ENCODE measurements at places on chromosomes 2 and 18.

- DNase-seq, result peak; percentile 68
Measured at GRCh38 chr2:223580951-223581350, 21.2 kb downstream of the SCG2 start.

DNA sequence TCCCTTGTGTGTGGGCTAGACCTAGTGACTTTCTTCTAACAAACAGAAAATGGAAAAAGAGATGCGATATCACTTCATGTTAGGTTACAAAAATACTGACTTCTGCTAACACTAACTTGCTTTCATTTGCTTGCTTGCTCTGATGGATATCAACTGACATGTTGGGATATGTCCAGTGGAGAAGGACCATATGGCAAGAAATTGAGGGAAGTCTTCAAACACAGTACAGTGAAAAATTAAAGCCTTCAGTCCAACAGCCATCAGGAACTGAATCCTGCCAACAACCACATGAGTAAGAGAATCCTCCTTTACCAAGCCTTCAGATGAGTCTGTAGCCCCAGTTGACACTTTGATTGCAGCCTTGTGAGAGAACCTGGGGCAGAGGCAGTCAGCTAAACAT lies 143.9 kb downstream of the MAIP1 start:
- DNase-seq, result no peak

DNA sequence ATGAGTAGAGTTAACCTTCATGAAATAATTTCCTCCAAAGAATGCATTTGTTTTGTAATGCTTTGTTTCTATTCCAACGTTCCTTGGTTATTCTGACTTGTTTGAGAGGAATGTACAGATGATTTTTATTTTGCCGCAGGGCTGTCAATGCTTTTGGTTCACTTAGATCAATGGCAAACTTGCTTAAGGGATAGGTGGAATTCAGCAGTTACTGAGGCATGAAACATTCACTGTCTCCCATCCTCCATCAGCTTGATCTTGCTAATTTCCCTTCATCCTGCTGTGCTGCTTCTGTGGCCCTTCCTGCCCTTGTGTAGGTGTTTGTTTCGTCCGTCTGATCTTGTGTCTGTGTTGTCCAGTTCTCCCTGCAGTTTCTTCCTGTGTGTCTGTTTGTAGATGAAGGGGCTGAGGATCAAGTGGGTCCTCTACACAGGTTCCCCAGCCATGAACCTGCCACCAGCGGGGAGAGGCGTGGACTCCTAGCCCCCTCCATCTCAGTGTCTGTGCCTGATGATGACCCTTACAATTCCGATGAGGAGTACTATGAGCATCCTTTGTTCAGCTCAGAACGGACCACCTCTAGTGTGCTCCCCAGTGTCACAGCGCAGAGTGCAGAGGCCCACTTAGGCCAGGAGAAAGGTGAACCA lies 84.2 kb upstream of the UNC80 start:
- no peak for DNase-seq

DNA sequence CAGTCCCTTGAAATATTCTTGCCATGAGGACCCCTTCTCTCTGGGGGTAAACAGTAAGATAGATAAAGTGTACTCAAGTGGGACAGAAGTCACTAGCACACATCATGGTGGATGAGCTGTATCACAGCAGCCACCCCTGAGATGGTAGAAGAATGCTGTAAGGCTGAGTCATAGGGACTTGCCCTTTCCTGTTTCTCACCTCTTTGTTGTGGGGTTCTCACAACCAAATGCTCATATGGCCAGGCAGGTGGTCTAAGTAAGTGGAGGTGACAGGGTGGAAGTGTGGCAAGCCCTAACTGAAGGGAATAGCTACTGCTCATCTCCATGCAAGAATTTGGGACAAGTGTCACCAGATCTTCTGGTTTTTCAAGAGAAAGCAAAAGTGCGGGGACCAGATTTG lies 202.7 kb upstream of the SLC14A2 start:
- DNase-seq, result no peak

DNA sequence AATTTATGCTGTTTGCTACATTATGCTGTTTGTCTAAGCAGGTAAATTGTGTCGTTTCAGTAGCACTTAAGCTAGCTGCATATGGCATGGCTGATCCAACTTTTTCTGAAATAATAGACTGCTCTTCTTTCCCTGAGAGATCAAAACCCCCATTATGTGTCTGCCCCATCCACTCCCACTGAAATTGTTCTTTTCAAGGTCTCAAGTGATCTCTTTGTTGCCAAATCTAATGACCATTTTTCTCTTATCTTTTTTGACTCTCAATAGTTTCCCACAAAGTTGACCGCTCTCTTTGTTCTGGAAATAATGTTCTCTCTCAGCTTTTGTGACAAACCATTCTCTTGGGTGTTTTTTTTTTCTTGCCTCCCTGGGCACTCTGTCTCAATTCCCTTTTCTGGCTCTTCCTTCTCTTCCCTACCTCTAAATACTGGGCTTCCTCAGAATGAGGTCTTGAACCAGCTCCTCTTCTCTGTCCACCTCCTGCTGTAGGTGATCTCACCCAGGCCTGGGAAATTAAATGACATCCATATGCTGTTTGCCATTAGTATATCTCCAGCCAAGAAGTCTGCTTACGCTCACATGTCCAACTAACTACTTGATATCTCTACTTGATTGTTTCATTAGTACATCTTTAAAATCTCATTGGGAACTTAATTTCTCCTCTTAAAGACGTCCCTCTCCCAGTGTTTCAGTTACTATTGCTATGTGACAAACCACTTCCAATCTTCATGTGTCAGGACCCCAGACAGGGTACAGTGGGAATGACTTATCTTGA lies 107.3 kb upstream of the TLK1 start:
- no peak for DNase-seq

DNA sequence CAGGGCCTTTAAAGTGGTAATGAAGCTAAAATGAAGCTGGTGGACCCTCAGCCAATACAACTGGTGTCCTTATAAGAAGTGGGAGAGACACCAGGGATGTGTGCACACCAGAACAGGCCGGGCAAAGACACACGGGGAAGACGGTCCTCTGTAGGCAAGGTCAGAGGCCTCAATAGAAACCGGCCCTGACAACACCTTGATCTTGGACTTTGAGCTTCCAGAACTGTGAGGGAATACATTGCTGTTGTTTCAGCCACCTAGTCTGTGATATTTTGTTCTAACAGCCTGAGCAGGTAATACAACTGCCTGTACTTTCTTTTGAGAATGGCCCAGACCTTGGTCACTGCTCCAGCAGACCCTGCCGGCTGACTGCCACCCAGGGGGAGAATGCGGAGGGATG lies 65.6 kb upstream of the FZD7 start:
- DNase-seq, result no peak

GRCh38 chr2:98502556-98503335 lies 58.1 kb downstream of the INPP4A start:
- peak; percentile 85 for DNase-seq

- DNase-seq, result peak; percentile 46
Measured at GRCh38 chr2:63432373-63432772, 155.9 kb downstream of the WDPCP start.

DNA sequence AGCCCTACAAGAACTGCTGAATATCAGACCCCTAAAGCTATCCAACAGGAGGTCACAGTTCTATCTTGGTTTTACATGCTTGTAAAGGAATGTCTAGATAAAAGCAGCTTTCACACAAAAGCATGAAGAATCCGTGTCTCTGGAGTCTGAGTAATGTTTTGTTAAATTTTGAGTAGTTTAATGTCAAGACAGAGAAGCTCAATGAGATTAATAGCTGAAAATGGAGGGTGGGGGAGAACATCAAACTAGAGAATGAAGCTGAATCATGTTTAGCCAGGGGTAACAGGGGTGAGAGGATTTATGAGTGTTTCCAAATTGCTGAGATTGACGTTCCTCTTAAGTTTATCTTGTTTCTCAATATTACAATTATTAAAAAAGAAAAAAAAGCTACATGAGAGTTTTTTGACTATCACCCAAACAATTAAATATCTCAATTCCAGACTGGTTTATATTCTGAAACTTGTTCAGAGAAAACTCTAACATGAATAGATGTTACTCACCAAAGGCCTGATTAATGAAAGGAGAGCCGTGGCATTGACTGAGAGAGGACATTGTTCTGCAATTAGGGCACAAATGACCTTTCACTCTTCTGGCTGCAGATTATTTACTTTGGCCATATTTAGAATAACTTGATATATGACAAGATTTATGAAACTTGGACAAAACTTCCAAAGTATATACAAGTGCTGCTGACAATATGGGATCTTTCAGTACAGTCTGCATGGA lies 266.4 kb upstream of the ETAA1 start:
- peak; percentile 33 for DNase-seq

- DNase-seq, result peak; percentile 12
Measured at GRCh38 chr2:112163541-112163981, 25.4 kb downstream of the FBLN7 start.

DNA sequence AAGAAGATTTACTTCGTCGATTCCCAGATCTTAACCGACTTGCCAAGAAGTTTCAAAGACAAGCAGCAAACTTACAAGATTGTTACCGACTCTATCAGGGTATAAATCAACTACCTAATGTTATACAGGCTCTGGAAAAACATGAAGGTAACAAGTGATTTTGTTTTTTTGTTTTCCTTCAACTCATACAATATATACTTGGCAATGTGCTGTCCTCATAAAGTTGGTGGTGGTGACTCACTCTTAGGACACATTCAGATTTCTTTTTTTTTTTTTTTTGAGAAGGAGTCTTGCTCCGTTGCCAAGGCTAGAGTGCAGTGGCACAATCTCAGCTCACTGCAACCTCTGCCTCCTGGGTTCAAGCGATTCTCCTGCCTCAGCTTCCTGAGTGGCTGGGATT lies 26.8 kb downstream of the MSH2 start:
- peak; percentile 72 for DNase-seq

- no peak for DNase-seq
Measured at GRCh38 chr2:191436368-191437055, 191.3 kb downstream of the MYO1B start.

DNA sequence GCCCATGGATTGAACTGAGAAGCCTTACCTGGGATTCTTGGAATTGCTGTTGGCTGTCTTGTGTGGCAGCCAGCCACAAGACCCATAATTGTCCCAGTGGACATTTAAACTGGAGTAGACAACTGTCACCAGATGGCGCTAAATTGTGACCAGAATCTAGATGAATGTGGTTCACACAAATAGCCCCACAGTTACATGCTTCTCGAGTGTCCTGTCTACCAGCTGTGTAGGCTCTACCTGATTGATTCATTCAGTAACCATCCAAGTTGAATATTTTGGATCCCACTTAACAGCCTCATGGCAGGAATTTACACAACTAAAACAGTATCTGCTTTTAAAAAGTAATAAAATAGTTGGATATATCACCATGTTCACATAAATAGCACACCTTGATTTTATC lies 73.2 kb downstream of the MAP4K4 start:
- peak; percentile 51 for DNase-seq

GRCh38 chr2:111627256-111627655 lies 256.7 kb downstream of the ANAPC1 start:
- DNase-seq, result no peak

- no peak for DNase-seq
Measured at GRCh38 chr18:49168281-49168985, 217.7 kb upstream of the SMAD7 start.

DNA sequence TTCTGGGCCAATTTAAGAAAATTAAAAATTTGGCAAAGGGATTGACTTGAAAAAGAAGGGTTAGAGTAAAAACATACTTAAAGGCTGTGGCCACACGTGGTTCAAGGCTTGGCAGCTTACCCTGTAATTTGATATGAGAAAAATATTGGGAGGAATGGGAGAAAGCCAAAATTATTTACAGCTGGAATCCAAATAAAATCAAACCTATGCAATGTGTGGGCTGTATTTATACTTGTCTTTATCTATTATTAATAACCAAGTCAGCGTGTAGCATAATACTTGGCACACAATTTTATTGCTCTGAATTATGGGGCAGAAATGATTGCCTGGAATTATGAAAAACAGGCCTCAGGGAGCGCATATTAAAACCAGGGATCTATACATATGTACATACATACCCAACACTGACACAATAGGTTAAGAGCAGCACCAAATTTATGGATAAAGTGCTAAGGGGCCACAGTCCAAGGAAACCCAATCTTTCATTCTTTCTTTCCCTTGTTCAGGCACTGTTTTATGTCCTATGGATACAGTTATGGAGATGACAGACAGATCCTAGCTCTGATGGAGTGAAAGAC lies 35.6 kb downstream of the FAM124B start:
- DNase-seq, result peak; percentile 33

DNA sequence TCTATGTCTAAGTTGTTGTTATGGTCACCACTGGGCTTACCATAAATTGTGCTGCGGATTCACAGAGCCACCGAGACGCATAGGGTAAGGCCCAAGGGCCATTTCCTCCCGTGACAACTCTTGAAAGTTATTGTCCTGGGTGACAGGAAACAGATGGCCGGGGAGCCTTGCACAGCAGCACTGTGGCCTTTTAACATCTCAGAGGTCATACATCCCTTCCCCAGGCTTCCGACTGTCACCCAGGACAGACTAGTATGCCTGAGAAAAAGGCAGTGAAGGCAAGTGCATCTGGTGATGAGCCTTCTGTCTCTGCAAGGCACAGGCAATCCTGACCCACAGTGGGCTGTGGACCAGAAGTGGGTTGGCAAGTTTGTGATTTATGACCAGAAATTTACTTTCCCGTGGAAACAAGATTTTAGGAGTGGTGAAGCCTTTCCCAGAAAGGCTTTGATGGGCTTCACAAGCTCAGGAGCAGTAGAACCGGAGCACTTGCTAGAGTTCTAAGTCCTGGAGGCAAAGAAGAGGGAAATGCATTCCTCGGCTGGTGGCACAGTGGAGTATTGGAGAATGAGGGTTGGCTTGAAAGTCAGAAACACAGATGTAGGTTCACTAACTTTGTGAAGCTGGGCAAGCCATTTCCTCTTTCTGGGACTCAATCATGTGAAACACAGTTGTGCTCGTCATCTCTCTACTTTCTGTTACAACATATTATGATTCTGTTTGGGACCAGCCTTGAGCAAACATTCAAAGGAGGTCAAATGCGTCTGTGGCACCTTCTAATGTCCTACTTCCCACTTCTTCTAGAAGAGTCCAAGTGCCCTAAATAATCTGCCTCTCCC lies 2.0 kb upstream of the CAPN14 start:
- DNase-seq, result no peak

GRCh38 chr2:86671337-86671981 lies 47.8 kb upstream of the RNF103 start:
- peak; percentile 36 for DNase-seq

- peak; percentile 1 for DNase-seq
Measured at GRCh38 chr2:100692381-100692780, 127.6 kb upstream of the NPAS2 start.

- DNase-seq, result no peak
Measured at GRCh38 chr2:54609647-54610046, 113.8 kb upstream of the EML6 start.

GRCh38 chr2:133158024-133158423 lies 410.2 kb downstream of the NCKAP5 start:
- no peak for DNase-seq

Data from cardiac fibroblast (primary cell).